ENCODE measurements at places on chromosomes 12 and 14.
A peak's percentile ranks its signal among the peaks of the same experiment; 100 is the strongest.

- no peak for DNase-seq
Observed at GRCh38 chr14:85459361-85460000, 70.5 kb upstream of the FLRT2 start.

GRCh38 chr14:22185191-22185590, 403.8 kb downstream of the DAD1 start:
- no peak for DNase-seq

DNA sequence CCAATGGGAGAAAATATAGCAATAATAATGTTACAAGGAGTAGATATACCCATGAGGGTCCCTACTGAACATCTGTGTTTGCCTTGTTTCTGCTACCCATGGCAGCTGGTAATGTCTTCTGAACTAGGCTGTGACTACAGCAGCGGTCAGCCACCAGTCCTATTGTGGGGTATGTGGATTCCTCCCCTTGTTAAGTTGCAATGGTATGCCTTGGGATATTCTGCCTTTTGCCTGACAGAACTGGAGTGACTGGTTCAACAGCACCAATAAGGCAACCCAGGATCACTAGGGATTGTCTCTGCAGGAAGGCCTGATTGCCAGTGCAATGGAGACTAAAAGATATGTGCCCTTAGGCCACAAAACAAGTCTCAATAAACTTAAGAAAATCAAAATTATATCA, 9.7 kb upstream of the ATL1 start:
- DNase-seq = no peak

DNA sequence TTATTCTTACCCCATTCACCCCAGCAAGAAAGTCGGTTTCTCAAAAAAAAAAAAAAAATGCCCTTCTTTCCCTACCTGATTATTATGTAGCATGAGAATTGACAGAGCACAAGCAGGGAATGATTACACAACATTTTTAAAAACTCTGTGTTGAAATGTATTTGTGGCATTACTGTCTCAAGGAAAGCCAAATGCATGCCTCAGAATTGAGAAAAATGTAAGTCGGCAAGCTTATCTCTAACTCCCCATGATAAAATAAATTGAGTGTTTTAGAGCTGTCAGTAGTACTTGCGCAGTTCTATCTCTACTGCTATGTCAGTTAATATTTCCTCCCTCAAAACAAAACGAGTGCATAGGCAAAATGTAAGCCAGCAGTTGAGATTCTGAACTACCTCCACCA, 25.7 kb downstream of the ANO4 start:
- no peak for DNase-seq

DNA sequence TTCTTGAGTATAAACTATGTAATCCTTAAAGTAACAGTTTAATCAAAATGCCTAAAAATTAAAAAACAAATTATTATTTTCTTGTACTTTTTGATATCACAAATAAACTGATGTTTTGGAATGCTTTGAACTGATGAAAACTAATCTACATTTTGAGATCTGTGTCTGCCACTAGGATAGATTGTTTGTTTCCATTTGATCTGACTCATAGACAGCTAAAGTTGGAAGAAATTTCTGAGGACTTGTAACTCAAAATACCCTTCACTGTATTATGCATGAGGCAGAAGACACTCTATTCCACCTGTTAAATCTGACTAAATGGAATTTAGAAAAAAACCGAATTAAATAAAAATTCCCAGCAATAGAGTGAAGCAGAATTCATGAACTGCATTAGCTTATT, 1400.0 kb upstream of the FLRT2 start:
- no peak for DNase-seq

DNA sequence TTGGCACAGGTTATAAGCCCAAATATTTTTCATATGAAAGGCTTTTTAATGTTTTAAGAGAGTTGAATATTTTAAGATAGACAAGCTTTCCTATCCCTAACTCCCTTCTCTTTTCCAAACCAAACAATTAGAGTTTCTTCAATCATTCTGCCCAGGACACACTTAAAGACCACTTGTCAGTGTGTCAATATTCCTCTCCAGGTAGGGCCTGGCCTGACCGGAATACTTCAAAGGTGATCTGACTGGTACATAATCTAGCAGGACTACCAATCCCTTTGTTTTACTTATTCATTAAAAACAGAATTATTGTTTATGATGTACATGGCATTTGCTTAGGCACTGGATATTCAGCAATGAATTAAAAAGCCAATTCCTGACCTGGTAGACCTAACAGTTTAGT, 24.2 kb upstream of the SNRPF start:
- no peak for DNase-seq

GRCh38 chr12:109064143-109064542, 11.8 kb downstream of the USP30 start:
- no peak for DNase-seq

GRCh38 chr12:81542065-81543010, 216.8 kb downstream of the PPFIA2 start:
- no peak for DNase-seq

GRCh38 chr12:28014196-28014595, 41.7 kb upstream of the PTHLH start:
- no peak for DNase-seq

DNA sequence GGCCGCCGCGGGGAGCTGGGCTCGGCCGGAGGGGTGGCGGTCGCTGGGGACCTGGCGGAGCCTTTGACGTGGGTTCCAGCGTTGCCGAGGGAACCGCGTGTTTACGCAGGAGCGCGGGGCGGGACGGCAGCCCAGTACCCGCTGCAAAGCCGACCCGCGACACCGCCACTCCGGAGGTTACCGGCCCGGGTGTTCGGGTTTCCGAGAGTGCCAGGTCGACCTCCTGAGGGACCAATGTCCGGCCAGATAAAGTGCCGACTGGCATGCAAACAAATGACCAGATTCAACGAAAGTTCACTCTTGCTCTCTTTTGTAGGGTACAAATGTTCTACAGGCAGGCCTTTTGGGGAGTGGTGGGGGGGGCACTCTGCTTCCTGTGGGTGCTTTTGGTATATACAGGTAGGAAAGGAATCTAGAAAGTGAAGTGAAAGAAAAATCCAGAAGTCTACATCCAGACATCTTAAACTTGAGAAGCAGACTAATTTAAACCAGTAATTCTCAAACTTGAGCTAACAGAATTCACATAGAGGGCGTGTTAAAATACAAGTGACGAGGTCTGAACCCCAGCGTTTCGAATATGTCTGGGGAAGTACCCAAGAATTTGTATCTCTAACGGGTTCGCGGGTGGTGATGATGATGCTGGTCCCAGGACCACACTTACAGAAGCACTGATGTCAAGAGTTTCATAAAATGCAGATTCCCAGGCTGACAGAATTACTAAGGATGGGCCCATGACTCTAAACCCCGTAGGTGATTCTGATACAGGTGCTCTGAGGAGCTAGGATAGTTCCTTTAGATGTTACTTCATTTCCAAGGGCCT, at the start of gene GPR135:
Gene GPR135, minus strand, starts transcription at position 65 of the 820 bp plus-strand sequence. CDS start 154 bp downstream, outside the sequence.
- peak; percentile 67 for DNase-seq

GRCh38 chr14:89959853-89960445, 4.2 kb downstream of the TDP1 start:
- DNase-seq = no peak

DNA sequence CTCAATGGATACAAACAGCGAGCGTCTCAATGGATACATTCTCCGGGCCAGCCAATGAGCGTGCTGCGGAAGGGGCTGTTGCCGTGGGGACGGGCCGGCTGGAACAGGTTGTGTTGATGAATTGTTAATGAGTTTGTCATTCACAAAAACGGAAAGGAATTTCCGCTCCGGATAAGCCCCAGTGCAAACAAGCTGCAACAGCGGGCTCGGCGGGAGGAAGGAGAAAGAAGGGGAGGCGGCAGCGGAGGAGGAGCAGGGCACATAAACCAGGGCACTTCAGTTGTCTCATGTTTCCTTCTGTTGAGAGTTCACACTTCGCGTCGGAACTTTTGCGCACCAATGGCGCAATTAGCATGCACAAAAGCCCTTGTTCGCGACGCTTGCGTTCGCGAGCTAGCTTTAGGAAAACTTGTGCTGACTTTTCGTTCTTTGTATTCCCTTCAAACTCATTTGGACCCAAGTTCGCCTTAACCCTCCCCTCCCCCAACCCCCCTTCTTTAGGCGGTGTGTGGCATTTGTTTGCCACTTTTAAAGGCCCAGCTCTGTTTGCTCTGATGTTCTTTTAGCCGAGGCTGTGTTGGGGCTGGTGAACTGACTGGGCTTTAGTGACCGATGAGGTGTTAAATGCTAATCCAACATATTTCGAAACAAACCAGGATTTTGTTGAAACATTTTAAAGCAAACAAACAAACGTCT, at the start of gene DUSP6:
Gene DUSP6, minus strand, starts transcription at position 10 of the 696 bp plus-strand sequence. CDS start 462 bp downstream, outside the sequence.
- DNase-seq = peak; percentile 88

DNA sequence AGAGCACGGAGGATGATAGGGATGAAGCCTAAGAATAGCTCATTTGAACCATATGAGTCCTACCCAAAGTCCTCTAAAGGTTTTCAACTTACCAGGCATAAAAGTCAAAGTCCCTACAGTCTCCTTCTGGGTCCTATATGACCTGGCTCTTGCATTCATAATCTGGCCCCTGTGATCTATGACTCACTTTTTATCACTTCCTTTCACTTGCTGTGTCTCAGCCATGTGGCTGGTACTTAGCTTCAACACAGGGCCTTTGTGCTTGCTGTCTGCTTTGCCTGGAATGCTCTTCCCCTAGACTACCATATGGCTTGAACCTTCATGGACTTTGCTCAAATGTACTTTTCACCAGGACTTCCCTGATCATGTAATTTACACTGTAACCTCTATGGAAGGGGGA, 137.6 kb upstream of the TMTC1 start:
- DNase-seq = no peak

DNA sequence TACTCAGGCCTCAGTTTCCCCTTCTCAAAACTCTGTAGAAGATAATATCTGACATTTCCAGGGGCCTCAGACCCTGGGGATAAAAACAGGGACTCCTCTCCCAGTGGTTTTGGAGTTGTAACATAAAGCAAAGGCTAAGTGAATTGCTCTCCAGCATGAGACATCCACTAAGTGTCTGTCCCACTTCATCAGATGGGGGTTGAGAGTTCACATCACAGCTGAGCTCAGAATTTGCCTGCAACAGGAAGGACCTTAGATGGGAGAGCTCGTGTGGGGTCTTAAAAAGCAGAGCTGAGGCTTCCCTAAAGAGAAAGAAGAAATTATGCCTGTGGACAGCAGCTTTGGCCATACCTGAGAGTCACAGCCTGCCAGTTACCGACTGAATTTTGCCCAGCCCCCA, 61.1 kb downstream of the TBX5 start:
- no peak for DNase-seq

DNA sequence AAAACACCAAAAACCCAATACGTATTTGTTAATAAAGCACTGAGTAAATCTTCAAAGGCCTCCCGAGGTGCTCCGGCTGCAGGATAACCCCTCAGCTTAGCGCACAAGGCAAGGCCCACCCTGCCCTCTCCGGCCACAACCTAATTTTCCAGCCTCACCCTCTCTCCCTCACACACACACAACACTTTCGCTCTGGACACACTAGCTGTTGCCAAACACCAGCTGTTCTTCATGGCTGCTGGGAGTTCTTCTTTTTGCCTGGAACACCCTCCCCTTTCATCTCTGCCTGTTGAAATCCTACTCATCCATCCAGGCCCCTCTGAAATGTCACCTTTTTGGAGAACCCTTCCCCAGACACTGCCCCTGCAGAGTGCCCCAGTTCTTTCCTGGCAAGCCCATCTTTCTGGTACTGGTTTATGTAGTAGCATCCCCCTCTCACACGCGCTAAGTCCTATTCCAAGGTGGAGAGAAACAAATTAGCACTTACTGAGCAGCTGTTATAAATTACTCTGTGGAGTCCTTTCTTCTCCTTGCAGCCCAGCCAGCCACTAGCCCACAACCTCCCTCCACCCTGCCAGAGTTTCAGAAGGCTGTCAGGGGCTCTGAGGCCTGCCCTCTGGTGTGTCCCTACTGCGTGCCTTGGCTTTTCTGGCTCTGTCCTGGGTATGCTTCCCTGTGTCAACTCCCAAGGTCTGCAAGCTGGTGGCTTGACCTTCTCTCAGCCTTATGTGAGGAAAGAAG, 805 bp upstream of the CRACR2A start:
- no peak for DNase-seq

GRCh38 chr14:32602699-32603098, 273.6 kb downstream of the AKAP6 start:
- DNase-seq = no peak

DNA sequence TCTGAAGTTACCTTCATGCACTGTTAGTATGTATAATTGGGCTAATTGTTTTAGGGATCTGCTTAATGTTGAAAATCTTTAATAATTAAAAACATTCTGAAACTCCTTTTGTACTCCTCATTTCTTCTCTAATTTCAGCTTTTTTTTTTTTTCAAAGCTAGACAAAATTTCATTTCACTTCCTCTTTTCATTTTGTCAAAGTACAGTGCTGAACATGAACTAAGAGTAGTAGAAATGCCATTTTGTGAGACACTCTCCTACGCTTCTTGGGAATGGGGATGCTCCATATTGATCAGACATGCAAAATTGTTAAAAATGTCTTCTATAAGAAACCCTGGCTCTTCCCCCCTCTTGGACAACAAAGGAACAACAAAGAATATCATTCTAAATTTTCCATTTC, 1.7 kb downstream of the ABCD2 start:
- DNase-seq = no peak

DNA sequence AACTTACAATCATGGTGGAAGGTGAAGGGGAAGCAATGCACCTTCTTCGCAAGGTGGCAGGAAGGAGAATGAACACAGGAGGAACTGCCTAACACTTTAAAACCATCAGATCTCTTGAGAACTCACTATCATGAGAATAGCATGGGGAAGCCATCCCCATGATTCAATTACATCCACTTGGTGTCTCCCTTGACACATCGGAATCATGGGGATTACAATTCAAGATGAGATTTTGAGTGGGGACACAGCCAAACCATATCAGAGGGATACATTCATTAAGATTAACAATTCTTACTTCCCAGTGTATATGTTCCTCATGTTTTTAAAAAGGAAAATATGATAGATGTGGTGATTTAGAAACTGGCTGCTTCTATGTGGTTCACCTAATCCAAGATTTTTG, 117.9 kb downstream of the PDE3A start:
- DNase-seq = no peak

DNA sequence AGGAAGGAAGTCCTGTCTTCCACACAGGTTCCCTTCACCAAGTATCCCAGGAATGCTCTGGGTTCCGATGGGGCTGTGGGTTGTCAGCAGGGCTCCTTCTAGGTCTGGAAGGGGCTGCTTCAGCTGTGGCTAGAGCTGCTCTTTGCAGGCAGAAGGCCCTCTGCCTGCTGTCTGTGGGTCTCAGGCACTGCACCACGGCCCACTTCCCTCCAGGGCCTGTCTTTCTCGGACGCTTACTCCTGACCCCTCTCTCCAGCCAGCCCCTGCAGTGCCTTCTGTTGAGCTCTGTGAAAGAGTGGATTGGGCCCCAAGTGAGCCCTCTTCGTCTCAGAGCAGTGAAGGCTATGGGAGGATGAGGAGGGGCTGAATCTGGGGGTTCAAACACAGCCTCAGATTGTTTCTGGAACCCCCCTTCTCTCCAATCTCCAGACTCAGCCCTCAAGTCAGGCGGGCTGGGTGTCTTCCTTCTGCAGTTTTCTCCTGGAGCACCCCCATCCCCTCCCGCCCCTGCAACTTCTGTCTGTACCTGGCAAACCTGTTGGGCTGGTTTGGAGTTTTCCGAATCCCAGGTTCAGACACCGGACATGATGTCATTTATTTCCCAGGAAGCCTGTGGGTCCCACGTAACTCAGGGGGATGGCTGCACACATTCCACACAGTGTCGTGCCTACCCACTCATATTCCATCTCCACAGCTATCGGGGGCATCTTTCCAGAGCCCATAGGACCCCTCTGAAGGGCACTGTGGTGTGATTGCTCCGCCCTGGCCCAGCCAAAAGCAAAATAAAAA, 24.9 kb upstream of the SPPL3 start:
- no peak for DNase-seq

Data from hypothalamus (tissue), 51 donors.